ENCODE measurements at places on chromosomes 12 and 14. TPM values are rescaled to one million over a fixed set of nuclear protein-coding genes. Genes with fewer than 3 reads are reported as not detected.

DNA sequence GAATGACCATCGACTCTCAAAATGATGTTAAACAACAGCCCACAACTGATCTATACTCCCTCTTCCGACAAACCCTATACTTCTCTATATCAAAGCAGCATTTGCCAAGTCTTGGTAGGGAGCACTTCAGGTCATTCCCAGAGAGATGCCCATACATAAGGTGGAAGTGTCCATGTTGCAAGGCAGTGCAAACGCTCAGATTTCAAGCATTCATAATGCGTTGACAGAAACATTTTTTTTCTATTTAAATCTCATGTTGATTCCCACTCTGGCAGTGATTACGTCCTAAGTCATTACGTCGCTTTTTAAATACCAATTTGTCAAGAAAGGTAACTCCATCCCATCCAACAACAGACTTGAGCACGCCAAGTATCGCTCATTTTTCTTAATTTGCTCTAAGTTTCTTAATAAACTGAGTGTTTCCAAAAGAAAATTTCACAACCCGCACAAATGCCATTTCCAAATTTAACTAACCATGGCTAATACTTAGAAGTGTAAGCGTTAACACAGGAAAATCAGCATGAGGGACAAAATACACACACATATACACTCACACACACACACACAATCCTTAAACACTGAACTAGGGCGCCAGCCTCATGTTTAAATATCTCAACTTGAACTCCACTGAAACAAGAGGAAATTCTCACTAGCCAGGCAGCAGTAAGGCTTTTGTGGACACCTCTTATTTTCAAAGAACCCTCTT is 1.1 kb downstream of the GXYLT1 start:
- H3K4me3 ChIP-seq: peak overlapping the region; percentile 93
- H3K27me3 ChIP-seq: no peaks in the 10 kb centered on the region

- DNase-seq: peak; percentile 49
- H3K27ac ChIP-seq: peak overlapping the region; percentile 94
- peaks cover 18% of the 10 kb centered on the region for H3K36me3 ChIP-seq
- no peaks in the 10 kb centered on the region for H3K27me3 ChIP-seq
- peaks cover 32% of the 10 kb centered on the region for H3K4me1 ChIP-seq
These were observed 632 bp downstream of the UBR7 start for GRCh38 chr14:93207468-93208308.

RPS6KL1 gene
- total RNA-seq: 4.9 TPM

GRCh38 chr12:95205685-95206084 is 11.6 kb downstream of the FGD6 start:
- no peak overlapping the region for H3K4me3 ChIP-seq
- no peak for DNase-seq
- peaks cover 8% of the 10 kb centered on the region for H3K4me1 ChIP-seq
- no peaks in the 10 kb centered on the region for H3K36me3 ChIP-seq

TEX22 gene
- total RNA-seq: 0.83 TPM

PTGDR gene
- total RNA-seq: 0.12 TPM

GRCh38 chr12:109967383-109968031 is 28.7 kb downstream of the GIT2 start:
- no peak overlapping the region for H3K4me3 ChIP-seq
- peaks cover 25% of the 10 kb centered on the region for H3K4me1 ChIP-seq
- H3K27me3 ChIP-seq: no peaks in the 10 kb centered on the region
- no peak for DNase-seq
- peaks cover 42% of the 10 kb centered on the region for H3K36me3 ChIP-seq

GRCh38 chr12:24360907-24361306 is 411.4 kb upstream of the SOX5 start:
- DNase-seq: no peak
- H3K27ac ChIP-seq: no peak overlapping the region

DDN gene
- total RNA-seq: 0.26 TPM

GLTP gene
- total RNA-seq: 21.1 TPM

- DNase-seq: no peak
- no peak overlapping the region for H3K27ac ChIP-seq
- no peaks in the 10 kb centered on the region for H3K4me1 ChIP-seq
- peaks cover 5% of the 10 kb centered on the region for H3K27me3 ChIP-seq
- no peaks in the 10 kb centered on the region for H3K36me3 ChIP-seq
These were observed 1.6 kb downstream of the MFAP5 start for GRCh38 chr12:8661016-8661415.

DNA sequence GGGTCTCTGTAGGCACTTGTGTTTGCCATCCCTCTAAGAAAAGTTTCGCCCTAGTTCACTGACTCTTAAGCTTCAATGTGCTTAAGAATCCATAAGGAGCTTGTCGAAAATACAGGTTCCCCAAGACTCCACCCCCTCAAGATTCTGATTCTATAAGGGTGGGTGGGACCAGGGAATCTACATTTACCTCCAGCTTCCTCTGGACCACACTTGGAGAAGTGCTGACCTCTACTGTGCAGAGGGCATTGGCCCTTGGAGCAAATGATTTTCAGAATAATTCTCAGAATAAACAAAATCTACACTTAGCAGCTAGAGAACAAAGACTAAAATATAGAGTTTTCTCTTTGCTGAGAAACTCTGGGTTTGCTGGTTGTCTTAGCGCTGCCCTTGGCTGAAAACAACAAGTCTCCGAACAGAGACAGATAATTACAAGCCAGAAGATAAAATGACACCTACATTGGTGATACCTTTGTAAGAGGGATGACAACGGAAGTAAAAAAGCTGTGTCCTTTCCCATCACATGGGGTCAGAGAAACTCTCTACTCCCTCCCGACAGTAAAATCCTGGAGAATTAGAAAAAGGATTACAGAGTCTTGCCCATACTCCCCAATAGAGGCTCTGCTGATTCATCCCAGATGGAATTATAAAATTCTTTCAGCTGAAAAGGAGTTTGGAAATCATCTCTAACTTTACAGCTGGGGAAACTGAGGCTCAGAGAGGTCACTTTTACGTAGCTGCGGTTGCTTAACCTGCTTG is 4.8 kb downstream of the TGFB3 start:
- H3K27ac ChIP-seq: no peak overlapping the region
- no peaks in the 10 kb centered on the region for H3K36me3 ChIP-seq
- peaks cover 32% of the 10 kb centered on the region for H3K4me1 ChIP-seq
- DNase-seq: no peak

KRT2 gene
- total RNA-seq: not detected

PYGL gene
- 0.71 TPM for total RNA-seq

- H3K27ac ChIP-seq: no peak overlapping the region
- no peak overlapping the region for H3K4me3 ChIP-seq
- no peaks in the 10 kb centered on the region for H3K4me1 ChIP-seq
- no peak for DNase-seq
These were observed 47.9 kb upstream of the ATF7IP start for GRCh38 chr12:14317362-14318146.

DNA sequence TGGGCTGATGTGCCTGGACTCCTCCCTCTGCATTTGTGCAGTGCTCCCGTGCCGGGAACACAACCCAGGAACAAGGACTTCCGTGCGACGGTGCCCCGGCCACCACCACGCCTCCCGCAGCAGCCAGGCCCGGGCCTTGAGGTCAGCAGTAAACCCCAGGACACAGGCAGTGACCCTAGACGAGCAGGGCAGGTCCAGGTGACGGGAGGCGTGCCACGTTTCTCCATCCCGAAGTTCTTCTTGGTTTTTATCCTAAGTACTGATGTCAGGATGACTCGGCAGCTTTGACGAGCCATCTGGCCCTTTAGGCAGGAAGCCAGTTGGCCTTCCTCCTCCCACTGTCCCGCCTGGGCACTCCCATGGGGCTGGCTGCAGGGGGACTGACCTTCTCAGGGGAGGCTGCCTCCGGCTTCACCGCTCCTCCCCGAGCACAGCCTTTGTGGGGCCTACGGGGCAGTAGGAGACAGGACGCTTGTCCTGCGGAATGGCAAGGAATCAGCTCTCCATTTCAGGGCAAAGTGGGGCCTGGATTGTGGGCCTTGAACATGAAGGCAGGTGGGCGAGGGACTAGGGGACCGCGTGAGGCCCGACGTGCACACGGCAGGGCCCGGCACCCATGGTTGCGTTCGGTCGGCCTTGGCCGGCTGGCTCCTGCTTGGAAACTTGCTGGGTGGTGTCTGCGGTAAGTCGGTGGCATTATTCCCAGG is 94.1 kb downstream of the FBXL14 start:
- H3K36me3 ChIP-seq: no peaks in the 10 kb centered on the region
- H3K27ac ChIP-seq: no peak overlapping the region
- no peak for DNase-seq
- H3K27me3 ChIP-seq: peaks cover 29% of the 10 kb centered on the region

- H3K36me3 ChIP-seq: peaks cover 84% of the 10 kb centered on the region
- no peak for DNase-seq
- no peak overlapping the region for H3K27ac ChIP-seq
- no peaks in the 10 kb centered on the region for H3K27me3 ChIP-seq
- H3K4me3 ChIP-seq: no peak overlapping the region
These were observed 19.2 kb downstream of the OAS2 start for GRCh38 chr12:112997506-112997905.

IL22 gene
- total RNA-seq: 5.4 TPM

AMN gene
- total RNA-seq: 0.17 TPM

TGM1 gene
- 3.7 TPM for total RNA-seq

- H3K36me3 ChIP-seq: peaks cover 4% of the 10 kb centered on the region
- no peak overlapping the region for H3K4me3 ChIP-seq
- DNase-seq: no peak
- H3K27ac ChIP-seq: no peak overlapping the region
- peaks cover 12% of the 10 kb centered on the region for H3K27me3 ChIP-seq
These were observed 12.7 kb upstream of the SVOP start for GRCh38 chr12:109033239-109034196.

FLRT2 gene
- total RNA-seq: not detected

- no peak overlapping the region for H3K4me3 ChIP-seq
- no peaks in the 10 kb centered on the region for H3K36me3 ChIP-seq
- H3K27me3 ChIP-seq: peaks cover 20% of the 10 kb centered on the region
- DNase-seq: no peak
- H3K27ac ChIP-seq: no peak overlapping the region
- no peaks in the 10 kb centered on the region for H3K4me1 ChIP-seq
These were observed 157.3 kb downstream of the ASCL4 start for GRCh38 chr12:107931761-107932160.

GRCh38 chr14:50109342-50109741 is 7.0 kb downstream of the VCPKMT start:
- DNase-seq: no peak
- no peak overlapping the region for H3K27ac ChIP-seq
- no peaks in the 10 kb centered on the region for H3K27me3 ChIP-seq
- peaks cover 46% of the 10 kb centered on the region for H3K4me1 ChIP-seq
- no peak overlapping the region for H3K4me3 ChIP-seq

GRCh38 chr12:49206389-49206788 is 17.5 kb upstream of the TUBA1A start:
- DNase-seq: no peak
- H3K36me3 ChIP-seq: no peaks in the 10 kb centered on the region
- H3K27ac ChIP-seq: no peak overlapping the region
- H3K4me1 ChIP-seq: peaks cover 8% of the 10 kb centered on the region
- H3K4me3 ChIP-seq: no peak overlapping the region

- no peaks in the 10 kb centered on the region for H3K36me3 ChIP-seq
- H3K4me3 ChIP-seq: no peak overlapping the region
- no peaks in the 10 kb centered on the region for H3K27me3 ChIP-seq
- DNase-seq: no peak
- H3K27ac ChIP-seq: no peak overlapping the region
These were observed 160.0 kb downstream of the FBXL14 start for GRCh38 chr12:1434296-1434955.

DNA sequence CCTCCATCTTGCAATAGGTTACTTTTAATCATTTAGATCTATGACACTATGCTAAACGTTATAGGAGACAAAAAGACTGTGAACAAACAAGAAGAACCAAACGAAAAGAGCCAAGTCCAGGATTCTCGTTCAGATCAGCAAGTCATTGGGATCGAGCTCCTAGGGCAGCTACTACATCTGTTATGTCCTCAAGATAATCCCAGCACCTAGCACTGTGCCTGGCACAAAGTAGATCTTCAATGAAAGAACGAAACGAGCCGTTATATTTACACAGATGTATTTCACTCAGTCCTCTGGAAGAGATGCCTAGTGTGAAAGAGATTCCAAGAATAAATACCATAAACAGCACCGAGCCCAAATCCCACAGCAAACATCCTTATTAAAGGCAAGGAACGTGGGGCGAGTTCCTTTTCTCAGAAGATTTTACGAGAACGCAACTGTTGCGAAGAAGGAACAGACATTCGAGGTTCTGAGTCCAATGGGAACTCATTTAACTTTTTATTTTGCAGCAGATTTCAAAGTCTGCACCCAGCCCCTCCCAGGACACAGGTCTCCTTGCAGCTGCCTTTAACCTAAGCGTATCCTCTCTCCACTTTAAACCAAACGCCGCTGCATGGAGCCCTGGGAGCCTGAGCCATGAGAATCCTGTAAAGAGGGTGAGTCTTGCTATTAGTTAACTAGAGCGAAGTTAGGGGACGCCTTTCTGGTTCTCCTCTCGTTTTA is 544 bp upstream of the TDP1 start:
- H3K36me3 ChIP-seq: peaks cover 34% of the 10 kb centered on the region
- H3K27ac ChIP-seq: peak overlapping the region; percentile 97
- DNase-seq: no peak
- H3K4me1 ChIP-seq: peaks cover 44% of the 10 kb centered on the region
- peak overlapping the region; percentile 96 for H3K4me3 ChIP-seq

CCDC85C gene
- 10.7 TPM for total RNA-seq

DNA sequence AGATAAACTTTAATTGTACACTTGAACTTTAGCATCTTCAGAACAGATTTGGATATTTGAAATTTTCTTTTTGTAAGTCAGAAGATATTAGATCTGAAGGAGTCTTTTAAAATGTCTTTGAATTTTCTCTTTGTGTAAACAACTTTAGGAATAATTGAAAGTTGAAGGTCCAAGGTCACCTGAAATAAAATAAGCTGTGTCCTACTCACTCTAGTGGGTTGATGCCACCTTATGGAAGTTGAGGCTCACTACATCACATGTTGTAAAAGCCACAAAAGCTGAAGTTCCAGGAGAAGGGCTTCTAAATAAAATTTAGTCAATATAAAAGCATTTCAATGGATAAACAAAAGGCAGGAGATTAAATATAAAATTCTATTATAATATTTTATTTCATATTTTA is 122.0 kb upstream of the ATXN7L3B start:
- no peak overlapping the region for H3K27ac ChIP-seq
- H3K27me3 ChIP-seq: peaks cover 10% of the 10 kb centered on the region
- H3K4me3 ChIP-seq: no peak overlapping the region
- H3K36me3 ChIP-seq: no peaks in the 10 kb centered on the region

DNA sequence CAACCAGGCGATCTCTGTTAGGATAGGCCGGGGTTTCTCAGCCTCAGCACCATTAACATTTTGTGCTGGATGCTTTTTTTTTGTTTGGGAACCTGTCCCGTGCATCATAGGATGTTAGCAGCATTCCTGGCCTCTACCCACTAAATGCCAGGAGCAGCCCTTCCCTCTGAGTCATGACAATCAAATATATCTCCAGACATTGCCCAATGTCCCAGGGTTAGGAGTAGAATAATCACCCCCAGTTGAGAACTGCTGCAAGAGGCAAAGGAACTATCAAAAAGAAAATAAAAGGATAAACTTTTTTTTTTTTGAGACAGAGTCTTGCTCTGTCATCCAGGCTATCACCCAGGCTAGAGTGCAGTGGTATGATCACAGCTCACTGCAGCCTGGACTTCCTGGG is 76.0 kb downstream of the ACACB start:
- no peak for DNase-seq
- no peak overlapping the region for H3K4me3 ChIP-seq
- peaks cover 27% of the 10 kb centered on the region for H3K36me3 ChIP-seq

AQP2 gene
- total RNA-seq: not detected

- H3K27me3 ChIP-seq: no peaks in the 10 kb centered on the region
- peaks cover 78% of the 10 kb centered on the region for H3K4me1 ChIP-seq
- no peak for DNase-seq
- H3K4me3 ChIP-seq: peak overlapping the region; percentile 62
These were observed 39.1 kb upstream of the GZMB start for GRCh38 chr14:24673059-24673458.

LRP1-AS gene
- total RNA-seq: not detected

GRCh38 chr12:26711072-26711471 is 121.9 kb downstream of the ITPR2 start:
- H3K36me3 ChIP-seq: peaks cover 24% of the 10 kb centered on the region
- H3K27me3 ChIP-seq: no peaks in the 10 kb centered on the region
- DNase-seq: no peak
- no peak overlapping the region for H3K4me3 ChIP-seq
